ENCODE measurements at places on chromosomes 16 and 17.

DNA sequence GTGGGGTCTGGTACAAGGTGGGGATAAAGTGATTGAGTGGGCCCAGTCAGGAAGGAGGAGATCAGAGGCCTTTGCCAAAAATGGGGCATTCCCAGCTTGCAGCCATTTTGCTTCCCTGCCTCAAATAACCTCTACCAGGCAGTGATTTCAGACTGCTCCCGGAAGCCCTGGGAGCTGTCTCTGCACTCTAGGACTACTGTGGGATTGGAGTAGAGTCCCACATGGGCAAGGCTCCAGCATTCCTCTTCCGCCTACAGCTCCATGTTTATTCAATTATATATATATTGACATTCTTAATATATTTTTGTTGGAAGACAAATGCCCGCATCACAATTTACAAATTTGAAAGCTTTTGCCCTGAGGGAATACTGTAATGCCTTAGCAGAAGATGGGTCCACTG lies 13.5 kb downstream of the SUPT6H start:
- no peak for DNase-seq

DNA sequence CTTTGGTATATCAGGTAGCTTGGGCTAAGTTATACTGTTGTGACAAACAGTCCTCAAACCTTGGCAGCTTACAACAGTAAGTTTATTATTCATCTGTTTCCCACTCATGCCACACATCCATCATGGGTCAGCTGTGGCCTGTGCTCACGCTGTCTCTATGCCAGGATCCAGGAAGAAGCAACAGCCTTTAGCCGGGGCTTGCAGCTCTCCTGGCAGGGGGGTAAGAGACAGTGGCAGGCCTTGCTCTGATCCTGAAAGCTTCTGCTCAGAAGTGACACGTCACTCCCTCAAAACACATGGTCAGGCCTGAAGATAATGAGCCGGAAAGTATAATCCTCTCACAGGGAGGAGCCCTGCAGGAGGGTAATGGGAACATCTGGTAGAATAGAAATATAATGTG lies 377.6 kb downstream of the CPPED1 start:
- DNase-seq, result no peak

DNA sequence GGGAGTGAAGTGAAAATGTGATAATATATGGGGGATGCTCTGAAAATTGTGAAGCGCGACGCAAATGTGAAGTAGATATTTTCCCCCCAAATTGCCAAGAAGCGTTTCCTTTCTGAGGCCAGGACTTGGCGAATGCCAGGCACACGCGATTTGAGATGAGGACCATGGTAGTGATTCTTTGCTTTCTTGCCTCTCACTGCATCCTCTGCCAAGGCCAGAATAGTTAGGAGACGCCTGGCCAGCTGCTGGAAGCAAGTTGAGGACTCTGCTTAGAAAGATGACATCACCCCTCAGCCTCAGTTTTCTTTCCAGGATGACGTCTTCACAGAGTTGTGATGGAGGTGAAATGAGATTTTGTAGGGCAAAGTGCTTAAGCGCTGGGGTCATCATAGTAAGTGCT lies 25.9 kb downstream of the PIPOX start:
- DNase-seq, result no peak

- DNase-seq, result no peak
These were observed 3.2 kb upstream of the CDH5 start for GRCh38 chr16:66363211-66363777.

GRCh38 chr17:62901544-62901943 lies 64.5 kb upstream of the TANC2 start:
- no peak for DNase-seq

GRCh38 chr16:87956365-87957231 lies 5.4 kb downstream of the BANP start:
- peak; percentile 63 for DNase-seq

GRCh38 chr17:8542599-8543502 lies 87.7 kb downstream of the MYH10 start:
- DNase-seq, result no peak

- peak; percentile 47 for DNase-seq
These were observed 4.2 kb downstream of the MNT start for GRCh38 chr17:2396568-2397246.

- DNase-seq, result no peak
These were observed 27.3 kb downstream of the WFDC1 start for GRCh38 chr16:84321932-84322331.

- DNase-seq, result no peak
These were observed 20.7 kb downstream of the CD7 start for GRCh38 chr17:82296511-82297279.

DNA sequence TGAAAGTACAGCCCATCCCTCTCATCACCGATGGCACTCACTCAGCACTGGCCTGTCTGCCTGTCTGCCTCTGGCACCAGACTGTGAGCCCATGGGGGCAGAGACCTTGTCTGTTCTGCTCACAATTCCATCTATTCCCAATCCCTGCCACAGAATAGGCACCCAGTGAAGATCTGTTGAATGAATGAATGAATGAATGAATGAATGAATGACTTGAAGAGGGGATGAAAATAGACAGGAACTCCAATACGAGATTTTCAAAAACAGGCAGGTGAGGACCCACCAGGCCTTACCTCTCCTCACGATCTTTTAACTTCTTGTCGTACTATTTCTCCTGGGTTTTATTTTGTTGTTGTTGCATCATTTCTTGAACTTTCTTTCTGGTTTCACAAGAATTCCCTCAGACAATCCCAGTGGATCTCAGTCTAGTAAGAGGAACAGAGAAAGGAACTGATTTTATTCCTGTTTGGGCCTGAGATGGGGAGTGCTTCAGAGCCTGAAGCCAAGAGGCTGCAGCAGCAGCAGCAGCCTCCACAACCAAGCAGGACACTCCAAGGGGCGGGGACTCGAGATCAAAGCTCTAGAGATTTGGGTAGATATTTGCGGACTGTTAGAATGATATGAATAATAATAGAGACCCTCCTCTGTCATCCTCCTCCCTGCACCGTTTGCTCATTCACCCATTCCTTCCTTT lies 17.7 kb downstream of the KRT9 start:
- DNase-seq, result no peak

DNA sequence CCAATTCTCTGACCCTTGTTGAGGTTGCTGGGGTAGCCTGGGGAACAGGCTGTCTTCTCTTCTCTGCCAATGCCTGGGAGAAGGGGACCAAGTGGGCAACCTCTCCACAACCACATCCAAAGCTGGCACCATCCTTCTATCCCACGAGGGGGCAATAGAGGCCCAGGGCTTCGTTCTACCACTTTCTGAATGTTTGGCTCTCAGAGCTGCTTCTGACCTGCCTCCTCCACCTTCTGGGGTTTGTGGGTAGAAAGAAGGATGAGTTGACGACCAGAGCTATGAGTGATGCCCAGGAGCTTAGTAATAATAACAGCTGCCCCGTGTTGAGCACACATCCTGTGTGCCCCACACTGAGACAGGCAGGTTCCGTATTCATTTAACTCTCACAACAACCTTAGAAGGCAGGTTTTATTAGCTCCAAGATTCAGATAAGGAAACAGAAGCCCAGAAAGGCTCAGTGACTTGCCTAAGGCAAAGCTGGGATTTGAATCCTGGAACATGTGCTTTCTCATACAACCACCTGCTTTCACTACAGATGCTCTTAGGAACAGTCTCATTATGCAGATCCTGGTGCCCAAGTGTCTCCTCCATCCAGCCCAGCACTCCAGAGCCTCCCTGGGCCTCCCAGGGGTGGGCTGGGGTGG lies 11.1 kb downstream of the TSPOAP1 start:
- peak; percentile 55 for DNase-seq

GRCh38 chr17:82952019-82952418 lies 112.2 kb upstream of the ZNF750 start:
- DNase-seq, result no peak

DNA sequence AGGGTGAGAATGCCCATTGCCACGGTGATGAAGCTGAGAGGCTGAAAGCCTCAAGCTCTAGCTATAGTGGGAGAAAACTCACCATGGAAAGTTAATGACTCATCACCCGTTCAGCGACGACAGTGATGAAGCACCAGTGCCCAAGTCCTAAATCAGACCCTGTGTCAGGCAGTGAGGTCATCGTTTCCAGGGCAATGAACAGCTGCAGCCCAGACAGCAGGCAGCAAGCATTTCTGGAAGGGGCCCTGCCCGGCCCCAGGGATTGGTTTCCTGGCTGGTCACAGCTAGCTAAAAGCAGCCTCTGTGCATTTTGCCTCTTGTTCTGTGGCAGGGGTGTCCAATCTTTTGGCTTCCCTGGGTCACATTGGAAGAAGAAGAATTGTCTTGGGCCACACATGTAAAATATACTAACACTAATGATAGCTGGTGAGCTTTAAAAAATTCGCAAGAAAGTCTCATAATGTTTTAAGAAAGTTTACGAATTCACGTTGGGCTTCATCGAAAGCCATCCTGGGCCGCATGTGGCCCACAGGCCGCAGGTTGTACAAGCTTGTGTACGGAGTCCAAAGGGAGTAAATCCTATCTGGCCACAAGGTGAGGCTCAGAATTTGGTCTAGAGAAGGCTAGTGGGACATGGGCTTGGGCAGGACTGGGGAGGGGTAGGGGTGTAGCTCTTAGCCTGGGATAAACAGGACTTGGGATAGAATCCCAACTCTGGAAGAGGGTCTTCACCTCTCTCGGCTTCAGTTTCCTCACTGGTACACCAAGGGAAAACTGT lies 40.6 kb downstream of the MIS12 start:
- DNase-seq, result peak; percentile 47

- no peak for DNase-seq
These were observed 115.4 kb downstream of the ZNF778 start for GRCh38 chr16:89332902-89333245.

- no peak for DNase-seq
These were observed 26.4 kb downstream of the ARHGAP17 start for GRCh38 chr16:24988593-24989338.

DNA sequence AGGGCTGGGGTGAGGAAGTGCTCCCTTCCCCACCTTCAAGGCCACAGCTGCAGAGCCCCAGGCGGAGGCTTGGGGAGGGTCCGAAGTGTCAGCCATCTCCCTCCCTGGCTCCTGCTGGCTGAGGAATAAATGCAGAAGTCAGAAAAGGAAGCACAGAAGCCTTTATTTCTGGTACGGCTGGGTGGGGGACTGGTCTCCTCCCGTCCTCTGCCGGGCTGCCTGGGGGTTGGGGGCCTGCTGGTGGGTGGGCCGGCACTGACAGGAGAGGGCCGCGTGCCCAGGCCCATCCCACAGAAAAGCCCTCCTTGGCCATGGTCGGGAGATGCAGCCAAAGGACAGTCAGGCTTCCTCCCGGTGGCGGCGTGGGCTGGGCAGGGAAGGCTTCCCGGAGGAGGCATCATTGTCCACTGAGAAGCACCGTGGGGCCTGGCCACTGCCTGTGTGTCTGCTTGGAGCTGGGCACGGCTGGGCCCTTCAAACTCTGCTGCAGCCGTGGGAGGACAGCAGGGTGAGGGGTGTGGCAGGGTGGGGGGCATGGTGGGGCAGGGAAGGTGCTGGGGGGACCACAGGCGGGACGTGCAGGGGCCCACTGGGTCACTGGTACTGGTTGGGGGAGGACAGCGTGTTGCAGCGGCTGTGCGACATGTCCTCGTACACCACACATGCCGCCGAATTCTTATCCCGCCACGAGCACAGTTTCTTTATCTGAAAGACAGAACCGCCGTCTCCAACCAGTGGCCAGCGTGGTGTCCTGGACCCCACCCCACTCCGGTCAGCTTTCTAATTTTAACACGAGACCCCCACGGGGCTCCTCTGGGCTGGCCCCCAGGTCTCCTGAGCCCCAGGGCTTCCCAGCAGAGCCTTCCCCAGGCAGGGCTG lies 2.4 kb downstream of the CD7 start:
- no peak for DNase-seq

GRCh38 chr16:28524681-28525171 lies 14.0 kb downstream of the NUPR1 start:
- no peak for DNase-seq

DNA sequence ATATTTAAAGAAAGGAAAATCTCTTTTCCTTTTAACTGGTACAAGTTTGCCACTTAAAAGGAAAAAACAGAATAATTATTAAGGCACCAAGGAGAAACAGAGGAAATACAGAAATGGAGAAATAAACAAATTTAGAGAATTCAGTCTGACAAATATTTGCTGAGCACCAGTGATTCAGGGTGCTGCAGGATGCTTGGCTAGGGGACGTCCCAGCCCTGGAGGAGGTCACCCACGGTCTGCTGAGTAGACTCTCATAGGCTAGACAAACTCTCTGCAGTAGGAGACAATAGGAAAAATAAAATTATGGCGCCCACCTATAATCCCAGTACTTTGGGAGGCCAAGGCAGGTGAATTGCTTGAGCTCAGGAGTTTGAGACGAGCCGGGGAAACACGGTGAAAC lies 15.9 kb downstream of the C1QTNF1 start:
- no peak for DNase-seq

DNA sequence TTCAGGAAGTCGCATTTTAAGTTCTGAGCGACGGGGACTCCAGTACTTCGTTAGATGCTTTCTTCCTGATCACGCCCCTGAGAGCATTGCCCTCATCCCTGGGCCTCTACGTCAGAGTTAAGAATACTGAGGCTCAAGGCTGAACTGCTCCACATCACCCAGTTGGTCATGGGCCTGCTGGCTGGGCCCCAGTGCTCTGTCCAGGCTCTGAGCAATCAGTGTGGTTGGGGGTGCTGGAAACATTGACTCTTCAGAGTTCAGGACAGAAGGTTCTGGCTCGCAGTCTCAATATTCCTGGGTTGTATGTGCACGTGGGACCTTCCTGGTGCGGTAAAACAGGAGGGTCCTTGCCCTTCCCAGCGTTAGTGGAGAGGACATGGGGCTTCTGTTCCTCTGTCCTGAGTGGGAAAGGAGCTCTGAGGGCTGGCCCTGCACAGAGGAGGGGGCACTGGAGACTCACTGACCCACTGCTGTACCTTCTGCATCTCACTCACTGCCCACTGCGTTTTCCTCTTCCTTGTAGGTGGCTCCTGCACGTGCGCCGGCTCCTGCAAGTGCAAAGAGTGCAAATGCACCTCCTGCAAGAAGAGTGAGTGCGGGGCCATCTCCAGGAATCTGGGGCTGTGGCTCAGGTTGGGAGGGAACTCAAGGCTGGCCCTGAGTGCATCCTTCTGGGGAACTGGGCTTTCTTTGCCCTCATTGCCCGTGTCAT lies 518 bp downstream of the MT1E start:
- DNase-seq, result no peak

DNA sequence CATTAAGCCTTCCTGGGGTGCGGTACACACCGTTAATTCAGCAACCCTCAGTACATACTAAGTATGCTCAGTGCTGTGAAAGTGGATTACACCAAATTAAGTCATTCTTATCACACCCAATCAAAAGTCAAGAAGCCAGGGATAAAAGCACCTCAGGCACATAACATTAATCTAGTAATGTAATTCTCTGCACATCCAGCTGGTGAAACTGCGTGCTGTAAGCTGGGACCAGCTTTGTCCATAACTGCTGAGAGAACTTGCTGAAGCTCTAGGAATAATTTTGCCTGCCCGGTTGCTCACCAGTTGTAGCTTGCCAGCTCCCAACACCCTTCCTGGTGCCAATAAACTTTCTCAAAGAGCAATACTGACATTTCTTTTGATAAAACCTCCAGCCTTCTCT lies 44.9 kb downstream of the SLC47A1 start:
- DNase-seq, result no peak

- DNase-seq, result no peak
These were observed 13.8 kb downstream of the DBF4B start for GRCh38 chr17:44722254-44722653.
